ENCODE measurements at places on chromosomes 7 and 10.

DNA sequence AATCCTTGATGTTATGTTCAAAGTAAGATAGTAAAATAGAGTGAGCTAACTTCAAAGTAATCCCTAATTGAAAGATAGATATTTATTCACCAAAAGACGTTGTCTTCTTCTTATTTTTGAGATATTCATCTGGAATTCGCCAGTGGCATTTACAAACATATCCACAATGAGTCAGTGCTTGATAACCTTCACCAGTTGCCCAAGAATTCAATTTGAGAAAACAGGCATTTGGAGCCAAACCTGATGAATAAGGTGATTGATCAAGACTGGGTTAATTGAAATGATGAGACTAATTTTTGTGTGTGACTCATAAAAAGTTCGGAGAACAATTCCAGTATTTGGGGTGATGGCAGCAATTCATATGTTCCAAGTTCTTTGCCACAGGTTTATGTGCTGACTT is 344.0 kb downstream of the ARL4A start:
- no peak for DNase-seq

DNA sequence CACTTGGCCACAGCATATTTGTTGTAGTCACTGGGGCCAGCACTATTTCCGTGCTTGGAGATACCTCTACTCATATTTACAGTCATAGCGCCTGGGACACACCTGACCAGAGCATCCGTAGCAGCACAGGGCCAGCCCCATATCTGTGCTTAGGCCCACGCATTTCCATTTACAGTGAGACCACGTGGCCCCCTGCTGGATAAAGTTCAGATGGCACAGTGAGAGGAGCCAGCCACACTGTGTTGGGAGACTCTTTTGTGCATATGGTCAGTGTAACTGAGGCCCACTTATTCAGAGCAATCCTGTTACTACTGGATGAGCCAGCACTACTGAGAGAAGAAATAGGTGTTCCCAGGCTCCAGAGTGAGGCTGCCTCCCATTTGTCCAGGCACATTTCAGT is 455.3 kb downstream of the REEP3 start:
- DNase-seq: no peak

- no peak for DNase-seq
Observed at GRCh38 chr10:124081547-124082140, 11.8 kb downstream of the CHST15 start.

DNA sequence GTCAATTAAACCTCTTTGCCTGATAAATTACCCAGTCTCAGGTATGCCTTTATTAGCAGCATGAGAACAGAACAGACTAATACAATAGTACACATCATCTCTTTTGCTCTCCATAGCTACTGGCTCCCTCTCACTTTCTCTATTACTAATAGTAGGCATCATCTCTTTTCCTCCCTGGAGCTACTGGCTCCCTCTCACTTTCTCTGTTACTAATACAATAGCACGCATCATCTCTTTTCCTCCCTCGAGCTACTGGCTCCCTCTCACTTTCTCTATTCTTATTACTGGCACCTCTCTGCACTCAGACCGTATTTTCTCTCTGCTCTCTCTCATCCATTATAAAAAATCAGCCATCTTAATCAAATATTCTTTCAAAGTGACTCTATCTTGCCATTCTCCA is 37.1 kb downstream of the SLC25A13 start:
- DNase-seq: no peak

DNA sequence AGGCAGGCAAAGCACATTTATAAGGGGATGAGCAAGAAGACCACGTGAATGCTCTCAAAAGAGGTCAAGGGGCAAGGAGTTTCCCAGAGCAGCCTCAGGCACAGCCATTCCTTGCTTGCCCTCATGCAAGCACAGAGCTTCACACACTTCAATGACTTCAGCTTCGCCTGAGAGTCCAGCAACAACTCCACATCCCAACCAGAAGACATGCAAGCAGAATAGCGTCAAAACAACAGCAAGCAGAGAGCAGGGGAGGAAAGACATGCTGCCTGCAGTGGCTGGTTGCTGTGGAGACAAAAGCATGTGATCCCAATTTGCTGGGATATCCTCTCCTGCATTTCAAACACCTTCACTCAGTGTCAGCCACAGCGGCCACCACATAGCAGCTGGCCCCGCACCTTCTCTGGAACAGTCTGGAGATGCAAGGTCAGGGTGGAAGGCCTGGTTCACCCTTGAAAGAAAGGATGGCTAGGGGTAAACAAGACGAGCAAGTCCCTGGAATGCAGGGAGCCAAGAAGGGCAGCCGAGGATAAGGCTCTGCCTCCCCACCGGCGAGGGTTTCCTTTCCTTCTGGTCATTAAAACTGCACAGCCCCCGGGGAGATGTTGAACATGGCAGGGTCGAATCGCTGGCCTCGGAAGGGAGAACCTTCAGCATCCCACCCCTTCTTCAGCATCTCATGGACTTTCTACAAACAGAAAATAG is 60.2 kb upstream of the CAMK2B start:
- no peak for DNase-seq

- DNase-seq: no peak
Observed at GRCh38 chr10:4459531-4459930, 366.5 kb upstream of the AKR1E2 start.

DNA sequence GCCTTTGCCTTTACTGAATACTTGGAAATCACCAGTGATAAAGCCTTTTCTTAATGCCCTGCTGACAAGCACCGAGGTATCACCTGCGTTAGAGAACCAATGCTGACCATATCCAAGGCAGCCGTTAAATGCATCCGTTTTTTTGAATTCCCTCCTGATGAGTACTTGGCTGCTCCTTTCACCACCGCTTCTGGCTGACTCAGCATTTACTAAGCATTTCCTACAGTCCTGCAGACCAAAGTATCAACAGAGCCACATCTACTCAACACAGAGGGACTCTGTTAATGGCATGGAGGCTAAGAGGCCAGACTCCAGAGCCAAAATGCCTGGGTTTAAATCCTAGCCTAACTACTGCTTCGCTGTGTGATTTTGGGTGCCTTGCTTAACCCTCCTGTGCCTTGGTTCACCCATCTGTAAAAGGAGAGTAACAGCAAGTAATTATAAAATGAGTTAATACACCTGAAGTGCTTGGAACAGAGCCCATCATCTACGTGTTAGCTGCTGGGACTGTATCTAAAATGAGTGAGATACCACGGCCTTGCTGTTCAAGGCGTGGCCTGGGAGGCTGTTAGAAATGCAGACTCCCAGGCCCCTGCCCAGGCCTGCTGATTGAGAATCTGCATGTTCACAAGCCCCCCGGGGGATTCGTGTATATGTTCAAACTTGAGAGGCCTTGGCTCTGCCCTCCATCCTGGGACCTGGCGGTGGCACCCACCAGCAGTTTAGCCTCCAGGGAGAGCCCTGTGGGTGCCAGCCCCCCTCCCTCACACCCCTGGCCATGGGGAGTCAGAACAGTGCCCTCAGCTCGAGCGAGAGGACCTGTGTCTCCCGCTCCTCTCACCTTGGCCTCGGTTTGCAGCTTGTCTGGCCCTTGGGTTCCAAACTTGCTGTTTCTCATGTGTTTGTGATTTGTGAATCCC is 30.8 kb upstream of the EFCAB10 start:
- DNase-seq: no peak

DNA sequence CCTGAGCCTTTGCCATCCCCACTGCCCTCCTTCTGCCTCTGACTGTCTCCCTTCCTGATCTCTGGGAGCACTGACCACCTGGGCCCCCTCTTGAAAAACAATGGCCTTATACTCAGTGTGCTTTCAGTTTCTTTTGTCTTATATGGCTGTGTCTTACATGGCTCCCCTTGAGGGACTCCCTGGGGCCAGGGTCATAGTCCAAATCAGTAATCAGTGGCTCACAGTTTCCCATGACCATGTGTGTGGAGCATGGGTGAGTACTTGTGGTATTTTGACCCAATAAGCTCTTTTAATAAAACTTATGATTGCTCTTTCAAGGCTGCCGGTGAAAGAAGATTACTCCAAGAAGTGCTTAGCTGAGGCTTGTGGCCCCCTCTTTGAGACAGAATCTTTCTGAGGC is 62.4 kb upstream of the PCBD1 start:
- no peak for DNase-seq

DNA sequence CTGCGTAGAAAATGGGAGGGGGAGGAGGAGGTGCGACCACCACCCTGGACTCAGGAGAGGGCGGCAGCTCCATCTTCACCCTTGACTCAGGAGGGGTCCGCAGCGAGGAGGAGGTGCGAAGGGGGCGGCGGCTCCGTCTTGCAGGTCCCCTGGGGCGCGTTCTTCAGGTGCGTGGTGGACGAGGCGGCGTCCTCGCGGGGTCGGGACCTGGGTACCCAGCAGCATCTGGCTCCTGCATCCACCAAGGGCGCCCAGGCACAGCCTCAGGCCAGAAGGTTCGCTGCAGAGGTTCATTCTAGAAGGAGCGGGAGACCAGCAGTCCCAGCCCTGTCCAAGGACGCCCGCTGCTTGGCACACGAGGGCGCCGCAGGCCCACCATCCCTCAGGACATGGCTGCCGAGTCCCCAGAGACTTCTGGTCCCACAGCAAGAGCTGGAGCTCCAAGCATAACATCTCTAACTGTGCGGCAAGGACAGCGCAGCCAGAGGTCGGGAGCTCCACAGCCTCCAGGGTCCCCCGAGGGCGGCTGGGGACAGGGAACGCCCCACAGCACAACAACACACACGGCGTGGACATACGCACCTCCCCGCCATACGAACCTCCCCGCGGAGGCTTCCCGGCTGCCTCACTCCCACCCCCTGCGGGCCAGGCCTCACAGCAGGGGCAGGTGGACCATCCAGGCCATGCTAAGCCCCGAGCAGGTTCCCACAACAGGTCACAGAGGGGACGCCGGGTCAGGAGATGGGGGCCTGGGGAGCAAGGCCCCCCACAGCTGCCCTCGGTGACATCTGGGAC is 16.8 kb upstream of the DPYSL4 start:
- no peak for DNase-seq

GRCh38 chr7:155789001-155789725 is 23.1 kb downstream of the SHH start:
- no peak for DNase-seq

- no peak for DNase-seq
Observed at GRCh38 chr7:132149436-132150304, 426.6 kb downstream of the PLXNA4 start.

GRCh38 chr10:51733057-51733456 is 33.7 kb upstream of the CSTF2T start:
- no peak for DNase-seq

Data from bone marrow (tissue), 2 donors.